ENCODE measurements at places on chromosomes 11 and 22. TPM values are rescaled to one million over a fixed set of nuclear protein-coding genes. Genes with fewer than 3 reads are reported as not detected.

MYOD1 gene
- not detected for polyA plus RNA-seq

VWCE gene
- 0.63 TPM for polyA plus RNA-seq

STIM1 gene
- polyA plus RNA-seq = 35.3 TPM

MN1 gene
- 2.4 TPM for polyA plus RNA-seq

OR51E2 gene
- not detected for polyA plus RNA-seq

IGSF9B gene
- 0.61 TPM for polyA plus RNA-seq

P2RY2 gene
- 6.1 TPM for polyA plus RNA-seq

MAPK8IP2 gene
- polyA plus RNA-seq = 3.0 TPM

VPREB1 gene
- polyA plus RNA-seq = not detected

OR6T1 gene
- polyA plus RNA-seq = not detected

C11orf65 gene
- polyA plus RNA-seq = 0.16 TPM

- DNase-seq = no peak
Observed at GRCh38 chr22:31612891-31613285, 49.1 kb downstream of the PISD start.

DNA sequence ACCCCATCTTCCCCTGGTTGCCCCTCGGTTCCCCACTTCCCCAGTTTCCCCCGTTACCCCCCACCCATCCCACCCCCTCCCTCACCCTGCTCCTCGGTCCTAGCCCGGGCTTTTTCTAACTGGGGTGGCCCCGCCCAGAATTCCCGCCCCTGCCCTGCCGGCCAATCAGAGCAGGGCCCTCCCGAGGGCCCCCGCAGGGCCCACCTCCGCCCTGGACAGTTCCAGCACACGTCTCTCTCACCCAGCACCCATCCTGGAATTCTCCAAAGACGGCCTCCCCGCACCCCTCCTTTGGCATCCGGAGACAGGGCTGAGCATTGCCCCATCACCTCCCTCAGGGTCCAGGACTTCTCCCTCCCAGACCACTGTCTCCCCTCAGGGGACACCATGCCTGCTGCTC lies at the start of gene H19:
Gene H19, minus strand, starts transcription at position 88 of the 400 bp plus-strand sequence.
- no peak for DNase-seq

GRCh38 chr11:2156416-2157182 lies 4.4 kb downstream of the INS start:
- DNase-seq = peak; percentile 62

DNA sequence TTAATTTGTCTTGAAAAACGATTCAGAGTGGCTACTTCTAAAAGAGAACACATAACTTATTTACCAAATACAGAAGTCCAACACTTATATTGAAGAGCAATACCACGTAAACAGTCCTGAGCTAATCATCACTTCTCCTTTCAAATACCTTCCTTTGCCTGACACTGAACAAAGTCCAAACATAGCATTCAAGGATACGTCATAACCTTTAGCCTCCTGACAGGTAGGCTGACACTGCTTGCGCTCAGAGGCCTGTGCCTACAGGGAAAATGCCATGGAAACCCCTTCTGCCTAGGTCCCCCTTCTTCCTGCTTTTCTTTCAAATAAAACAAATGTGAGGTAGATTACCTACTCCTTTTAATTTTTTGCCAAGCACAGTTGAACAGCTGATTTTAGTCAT lies 510.0 kb downstream of the INSC start:
- DNase-seq = no peak

GRCh38 chr11:131118247-131118646 lies 202.0 kb upstream of the SNX19 start:
- no peak for DNase-seq

GRCh38 chr11:20029193-20029592 lies 131.1 kb downstream of the DBX1 start:
- no peak for DNase-seq

DNA sequence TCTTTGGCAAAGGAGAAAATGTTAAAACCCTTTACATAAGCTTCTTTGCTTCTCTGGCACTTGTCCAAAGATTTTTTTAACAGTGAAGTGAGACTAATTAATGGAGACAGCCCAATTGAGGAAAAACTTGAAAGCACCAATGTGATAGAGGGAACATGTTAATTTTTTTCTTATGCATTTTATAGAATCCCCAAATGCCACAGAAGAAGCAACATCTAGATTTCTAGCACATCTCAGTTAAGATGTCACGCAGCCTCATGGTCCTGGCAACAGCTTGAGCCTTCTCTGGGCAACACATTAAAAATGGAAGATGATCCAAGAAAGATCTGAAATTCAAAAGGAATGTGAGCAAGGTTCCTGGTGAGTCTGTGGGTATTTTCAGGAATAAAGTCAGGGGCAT lies 48.5 kb downstream of the PACSIN2 start:
- no peak for DNase-seq

- no peak for DNase-seq
Observed at GRCh38 chr22:49365910-49366309, 461.8 kb downstream of the BRD1 start.

DNA sequence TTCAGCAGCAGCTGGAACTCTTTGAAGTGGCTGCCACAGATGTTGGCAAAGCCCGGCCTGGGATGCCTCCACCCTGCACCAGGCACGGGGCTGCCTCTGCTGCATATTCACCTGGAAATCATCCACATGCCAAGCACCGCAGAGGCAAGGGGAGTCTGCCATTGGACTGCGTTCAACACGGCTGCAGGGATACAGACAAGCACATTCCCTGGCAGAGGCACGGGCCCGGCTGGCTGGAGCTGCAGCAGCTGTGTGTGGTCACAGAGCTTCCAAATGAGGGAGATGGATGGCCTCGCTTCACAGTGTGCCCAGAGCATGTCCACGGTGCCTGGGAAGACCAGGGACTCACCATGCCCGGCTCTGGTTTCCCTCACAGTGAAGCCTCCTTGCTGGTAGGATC lies 1378.9 kb downstream of the TBC1D22A start:
- no peak for DNase-seq

- DNase-seq = no peak
Observed at GRCh38 chr22:33467620-33468095, 409.5 kb upstream of the SYN3 start.

GRCh38 chr22:29370537-29370936 lies 17.8 kb downstream of the AP1B1 start:
- no peak for DNase-seq

- DNase-seq = no peak
Observed at GRCh38 chr11:45436118-45436517, 150.0 kb upstream of the SYT13 start.

DNA sequence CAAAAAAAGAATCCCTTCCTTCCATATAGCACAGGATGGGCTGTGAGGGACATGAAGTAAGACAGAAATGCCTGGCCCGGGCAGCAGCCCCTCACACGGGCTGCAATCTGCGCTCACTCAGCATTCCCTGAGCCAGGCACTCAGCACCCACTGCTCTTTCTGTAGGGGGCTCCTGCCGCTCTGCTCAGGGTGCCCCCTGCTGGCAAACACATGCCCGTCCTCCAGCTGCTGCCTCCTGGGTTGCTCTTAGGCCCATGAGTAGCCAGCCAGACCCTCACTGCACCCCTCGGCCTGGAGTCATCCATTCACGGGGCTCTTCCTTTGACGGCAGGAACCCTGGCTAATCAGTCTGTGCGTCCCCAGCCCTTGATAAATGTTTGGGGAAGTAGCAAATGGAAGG lies 6.9 kb downstream of the MCAT start:
- peak; percentile 65 for DNase-seq

DNA sequence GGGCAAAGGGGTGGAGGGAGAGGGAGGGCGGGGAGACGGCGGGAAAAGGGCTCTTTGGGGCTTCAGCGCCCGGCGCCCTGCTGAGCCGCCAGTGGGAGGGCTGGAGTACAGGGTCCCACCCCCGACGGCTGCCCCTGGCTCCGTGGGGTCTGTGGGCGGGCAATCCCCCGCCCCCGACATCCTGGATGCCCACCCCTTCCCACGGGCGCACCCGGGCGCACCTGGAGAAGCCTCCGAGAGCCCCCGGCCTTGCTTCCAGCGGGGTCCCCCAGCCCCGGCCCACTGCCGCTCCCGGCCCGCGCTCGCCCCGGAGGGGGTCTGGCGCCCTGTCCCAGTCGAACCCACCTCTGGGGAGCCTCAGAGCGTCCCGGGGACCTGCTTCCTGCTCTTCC lies 394 bp downstream of the CHRM4 start:
- DNase-seq = no peak

- DNase-seq = no peak
Observed at GRCh38 chr22:24422102-24422665, 5.2 kb upstream of the ADORA2A start.

- DNase-seq = no peak
Observed at GRCh38 chr11:46383404-46383758, 1.9 kb downstream of the MDK start.

GRCh38 chr11:119891055-119891768 lies 162.2 kb upstream of the NECTIN1 start:
- DNase-seq = no peak

- no peak for DNase-seq
Observed at GRCh38 chr11:61901397-61901796, 10.1 kb upstream of the FADS3 start.

DNA sequence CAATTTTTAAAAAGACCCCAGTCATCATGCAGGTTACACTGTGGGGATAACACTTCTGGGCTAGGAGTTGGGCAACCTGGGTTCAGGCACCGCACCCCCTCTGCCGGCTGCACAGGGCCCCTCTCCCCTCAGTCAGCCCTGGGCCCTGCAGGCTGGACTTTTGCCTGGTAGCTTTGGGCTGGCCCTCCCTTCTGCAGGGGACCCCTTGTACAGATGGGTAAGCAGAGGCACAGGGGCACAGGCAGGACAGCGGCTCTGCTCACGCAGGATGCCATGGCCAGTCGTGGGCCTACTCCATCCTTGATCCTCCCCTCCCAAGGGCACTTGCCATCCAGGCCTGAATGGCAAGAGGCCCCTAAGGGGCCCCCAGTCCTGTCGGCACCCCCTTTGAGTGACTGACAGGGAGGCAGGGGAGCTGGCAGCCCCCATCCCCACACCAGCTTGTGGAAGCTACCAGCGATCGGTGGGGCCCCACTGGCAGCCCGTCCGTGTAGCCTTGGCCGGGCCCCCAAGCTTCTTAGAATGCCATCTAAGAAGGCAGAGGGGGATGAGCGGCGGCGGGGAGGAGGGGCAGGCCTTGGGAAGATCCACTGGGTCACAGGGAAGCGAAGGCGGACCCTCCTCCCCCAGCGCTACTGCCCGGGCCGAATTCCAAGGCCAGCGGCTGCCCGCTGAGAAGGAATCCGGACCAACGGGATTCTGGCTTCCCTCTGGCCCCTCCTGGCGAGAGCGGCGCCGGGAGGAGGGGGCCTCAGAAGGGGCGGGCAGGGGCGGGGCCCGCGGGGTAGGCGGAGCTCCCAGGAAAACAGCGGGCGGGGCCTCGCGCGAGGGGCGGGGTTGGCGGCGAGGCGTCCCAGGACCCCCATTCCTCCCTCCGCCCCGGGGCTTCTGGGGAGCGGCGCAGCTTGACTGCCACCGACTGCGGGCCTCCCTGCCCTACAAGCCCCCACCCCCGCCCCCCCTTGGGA lies 6.8 kb upstream of the CHKA start:
- no peak for DNase-seq

GRCh38 chr22:39245130-39246039 lies 603 bp upstream of the PDGFB start:
- no peak for DNase-seq

- DNase-seq = no peak
Observed at GRCh38 chr11:85751724-85752123, 59.2 kb downstream of the SYTL2 start.

DNA sequence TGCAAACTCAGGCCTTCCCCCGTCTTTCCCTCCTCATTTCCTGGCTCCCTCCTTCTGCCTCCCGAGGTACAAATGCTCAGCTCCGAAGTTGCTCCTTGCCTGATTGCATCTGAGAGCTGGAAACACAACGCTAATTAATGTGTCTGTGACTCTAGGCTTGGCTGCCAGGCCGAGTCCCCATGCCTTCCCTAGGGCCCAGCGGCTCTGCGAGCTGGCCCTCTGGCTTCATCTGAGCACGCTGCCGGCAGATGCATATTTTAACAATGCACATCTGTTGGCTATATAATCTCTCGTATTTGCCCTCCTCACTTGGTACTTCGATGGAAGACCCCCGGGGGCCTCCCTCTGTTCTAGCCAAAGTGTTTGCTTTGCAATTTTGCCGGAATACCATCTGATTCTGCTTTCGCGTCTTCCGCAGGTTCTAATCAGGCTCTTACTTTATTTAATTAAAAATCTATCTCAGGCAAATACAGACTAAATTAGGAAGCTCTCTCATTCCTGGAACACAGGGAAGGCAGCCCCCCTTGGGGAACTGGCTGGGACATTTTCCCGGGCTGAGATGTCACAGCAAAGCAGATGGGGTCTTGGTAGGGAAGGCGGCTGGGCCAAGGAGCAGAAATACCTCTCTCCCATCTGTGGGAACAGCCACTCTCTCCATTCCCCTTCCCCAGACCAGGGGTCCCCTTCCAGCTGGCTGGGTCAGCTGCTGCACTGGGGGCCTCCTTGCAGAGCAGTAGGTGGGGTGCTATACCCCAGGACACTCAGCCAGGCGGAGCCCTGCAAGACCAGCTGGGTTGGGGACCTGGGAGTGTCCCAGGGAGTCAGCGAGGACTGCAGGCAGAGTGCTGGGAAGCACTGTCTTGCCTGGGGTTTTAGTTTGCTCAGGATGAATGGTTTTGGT lies 162.8 kb downstream of the ST3GAL4 start:
- no peak for DNase-seq

GRCh38 chr11:42972741-42973140 lies 339.1 kb upstream of the API5 start:
- no peak for DNase-seq

- no peak for DNase-seq
Observed at GRCh38 chr11:114264381-114264780, 31.8 kb upstream of the NNMT start.

GRCh38 chr22:46171940-46172339 lies 21.6 kb downstream of the PPARA start:
- no peak for DNase-seq

- no peak for DNase-seq
Observed at GRCh38 chr22:34283844-34284243, 363.6 kb upstream of the LARGE1 start.

DNA sequence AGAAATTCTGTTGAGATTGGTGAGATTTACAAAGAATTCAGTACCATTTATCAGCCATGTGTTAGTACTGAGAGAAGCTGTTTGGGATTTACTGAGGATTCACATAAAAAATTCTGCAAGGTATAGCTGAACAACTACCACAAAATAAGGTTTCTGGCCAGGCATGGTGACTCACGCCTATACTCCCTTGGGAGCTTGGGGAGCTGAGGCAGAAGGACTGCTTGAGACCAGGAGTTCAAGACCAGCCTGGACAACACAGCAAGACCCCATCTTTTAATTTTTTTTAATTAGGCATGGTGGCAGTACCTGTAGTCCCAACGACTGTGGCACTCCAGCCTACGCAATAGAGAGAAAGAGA lies 86.7 kb downstream of the SIK3 start:
- DNase-seq = peak; percentile 44

- DNase-seq = no peak
Observed at GRCh38 chr11:43833657-43834073, 47.0 kb upstream of the ALKBH3 start.

GRCh38 chr22:42283278-42284201 lies 13.1 kb upstream of the TCF20 start:
- DNase-seq = no peak

Data from A549 (cell line).